CD4-positive, alpha-beta T cell (primary cell): ENCODE measurements at places on chromosomes 5 and 9. TPM values are rescaled to one million over a fixed set of nuclear protein-coding genes. Genes with fewer than 3 reads are reported as not detected.

- H3K4me3 ChIP-seq = no peak overlapping the region
- H3K4me1 ChIP-seq = no peaks in the 10 kb centered on the region
- no peak for DNase-seq
- no peaks in the 10 kb centered on the region for H3K27me3 ChIP-seq
Measured at GRCh38 chr5:89930591-89931392, 478.8 kb downstream of the CETN3 start.

NOL8 gene
- total RNA-seq = 65.7 TPM

- no peaks in the 10 kb centered on the region for H3K36me3 ChIP-seq
- no peak for DNase-seq
- no peaks in the 10 kb centered on the region for H3K27me3 ChIP-seq
- no peak overlapping the region for H3K27ac ChIP-seq
- no peaks in the 10 kb centered on the region for H3K4me1 ChIP-seq
Measured at GRCh38 chr9:134983074-134983473, 65.4 kb upstream of the FCN1 start.

DNA sequence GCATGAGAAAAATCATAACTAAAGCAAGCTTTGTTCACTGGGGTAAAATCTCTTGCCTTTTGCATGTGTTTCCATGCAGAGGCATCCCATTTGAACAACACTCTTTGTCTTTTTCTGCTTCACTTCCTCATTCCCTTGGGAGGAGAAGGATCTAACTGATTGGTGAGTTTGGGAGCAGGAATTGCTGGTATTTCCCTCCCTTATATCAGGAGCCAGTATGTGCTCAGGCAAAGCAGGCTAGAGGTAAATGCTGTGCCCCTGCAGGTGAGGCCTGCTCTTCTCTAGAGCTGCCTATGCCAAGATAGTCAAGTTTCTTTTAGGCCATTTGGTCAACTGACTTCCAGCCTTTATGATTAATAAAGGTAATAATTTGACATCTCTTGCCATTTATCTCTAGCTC, 179.9 kb downstream of the COX7C start:
- H3K27me3 ChIP-seq = no peaks in the 10 kb centered on the region
- H3K4me1 ChIP-seq = no peaks in the 10 kb centered on the region
- H3K36me3 ChIP-seq = no peaks in the 10 kb centered on the region
- no peak for DNase-seq
- H3K27ac ChIP-seq = no peak overlapping the region
- no peak overlapping the region for H3K4me3 ChIP-seq

GRCh38 chr5:3214838-3215374, 380.7 kb upstream of the IRX1 start:
- H3K4me3 ChIP-seq = no peak overlapping the region
- H3K27me3 ChIP-seq = no peaks in the 10 kb centered on the region
- H3K4me1 ChIP-seq = no peaks in the 10 kb centered on the region

NR5A1 gene
- total RNA-seq = not detected

DNA sequence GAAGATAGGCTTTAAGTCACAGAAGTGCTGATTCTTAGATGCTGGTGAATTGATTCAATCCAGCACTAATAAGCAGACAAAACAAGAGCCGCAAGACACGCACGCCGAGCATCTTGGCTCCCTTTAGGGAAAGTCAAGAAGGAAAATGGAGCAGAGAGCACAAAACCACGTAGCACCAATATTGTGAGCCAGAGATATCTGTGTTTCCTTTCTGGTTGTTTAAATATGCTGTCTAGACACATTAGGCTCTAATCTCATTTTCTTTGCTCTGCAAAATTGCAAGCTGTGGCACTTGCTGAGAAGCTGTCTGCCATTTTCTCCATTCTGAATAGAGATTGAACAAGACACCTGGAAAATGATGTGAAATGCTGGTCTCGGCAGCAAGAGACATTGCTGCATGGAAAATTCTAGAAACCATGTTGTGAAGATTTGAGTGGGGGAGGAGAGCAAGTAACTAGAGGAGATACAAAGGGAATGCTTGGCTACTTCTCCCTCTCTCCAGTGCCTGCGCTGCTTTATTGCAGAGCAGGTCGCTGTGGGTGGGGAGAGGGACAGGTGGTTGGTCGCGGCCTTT, 336.3 kb downstream of the MED10 start:
- peaks cover 2% of the 10 kb centered on the region for H3K27me3 ChIP-seq
- H3K4me1 ChIP-seq = no peaks in the 10 kb centered on the region
- H3K36me3 ChIP-seq = no peaks in the 10 kb centered on the region
- H3K4me3 ChIP-seq = no peak overlapping the region
- H3K27ac ChIP-seq = no peak overlapping the region
- DNase-seq = no peak

DNA sequence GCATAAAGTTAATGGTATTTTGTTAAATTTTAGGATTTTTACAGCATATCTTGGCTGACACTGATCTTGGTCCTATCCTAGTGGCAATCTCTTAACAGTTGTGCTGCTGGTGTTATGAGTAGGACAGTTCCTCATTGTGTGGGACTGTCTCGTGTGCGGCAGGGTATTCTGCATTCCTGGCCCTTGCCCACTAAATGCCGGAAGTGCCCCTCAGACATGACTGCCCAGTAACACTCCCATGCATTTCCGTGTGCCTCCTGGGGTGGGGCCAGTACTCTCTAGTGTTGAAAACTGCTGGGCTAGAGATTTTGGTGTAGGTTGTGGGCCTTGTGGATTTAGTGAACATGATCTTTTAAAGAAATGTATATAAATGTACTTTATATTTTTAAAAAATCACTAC, 227.1 kb upstream of the DMRT1 start:
- H3K4me1 ChIP-seq = no peaks in the 10 kb centered on the region
- H3K27ac ChIP-seq = no peak overlapping the region
- H3K4me3 ChIP-seq = no peak overlapping the region
- DNase-seq = no peak
- no peaks in the 10 kb centered on the region for H3K27me3 ChIP-seq

GARIN3 gene
- total RNA-seq = not detected

GRCh38 chr9:37082214-37082765, 38.1 kb upstream of the ZCCHC7 start:
- peaks cover 18% of the 10 kb centered on the region for H3K36me3 ChIP-seq
- H3K4me1 ChIP-seq = peaks cover 19% of the 10 kb centered on the region
- DNase-seq = no peak
- H3K27ac ChIP-seq = no peak overlapping the region
- H3K4me3 ChIP-seq = no peak overlapping the region

RANBP17 gene
- not detected for total RNA-seq

- no peak for DNase-seq
- H3K36me3 ChIP-seq = no peaks in the 10 kb centered on the region
- no peak overlapping the region for H3K4me3 ChIP-seq
- H3K27ac ChIP-seq = no peak overlapping the region
Measured at GRCh38 chr5:3701694-3702093, 106.1 kb downstream of the IRX1 start.

DNA sequence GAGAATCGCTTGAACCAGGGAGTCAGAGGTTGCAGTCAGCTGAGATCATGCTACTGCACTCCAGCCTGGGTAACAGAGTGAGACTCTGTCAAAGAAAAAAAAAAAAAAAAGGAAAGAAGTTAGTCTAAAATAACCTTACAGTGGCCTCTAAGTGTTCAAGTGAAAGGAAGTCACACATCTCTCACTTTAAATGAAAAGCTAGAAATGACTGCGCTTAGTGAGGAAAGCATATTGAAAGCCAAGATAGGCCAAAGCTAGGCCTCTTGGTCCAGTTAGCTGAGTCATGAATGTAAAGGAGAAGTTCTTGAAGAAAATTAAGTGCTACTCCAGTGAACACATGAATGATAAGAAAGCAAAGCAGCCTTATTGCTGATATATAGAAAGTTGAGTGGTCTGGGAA, 38.1 kb downstream of the ITGA1 start:
- no peaks in the 10 kb centered on the region for H3K36me3 ChIP-seq
- no peaks in the 10 kb centered on the region for H3K27me3 ChIP-seq
- DNase-seq = no peak
- no peak overlapping the region for H3K4me3 ChIP-seq
- no peak overlapping the region for H3K27ac ChIP-seq

TXNDC8 gene
- not detected for total RNA-seq

DNA sequence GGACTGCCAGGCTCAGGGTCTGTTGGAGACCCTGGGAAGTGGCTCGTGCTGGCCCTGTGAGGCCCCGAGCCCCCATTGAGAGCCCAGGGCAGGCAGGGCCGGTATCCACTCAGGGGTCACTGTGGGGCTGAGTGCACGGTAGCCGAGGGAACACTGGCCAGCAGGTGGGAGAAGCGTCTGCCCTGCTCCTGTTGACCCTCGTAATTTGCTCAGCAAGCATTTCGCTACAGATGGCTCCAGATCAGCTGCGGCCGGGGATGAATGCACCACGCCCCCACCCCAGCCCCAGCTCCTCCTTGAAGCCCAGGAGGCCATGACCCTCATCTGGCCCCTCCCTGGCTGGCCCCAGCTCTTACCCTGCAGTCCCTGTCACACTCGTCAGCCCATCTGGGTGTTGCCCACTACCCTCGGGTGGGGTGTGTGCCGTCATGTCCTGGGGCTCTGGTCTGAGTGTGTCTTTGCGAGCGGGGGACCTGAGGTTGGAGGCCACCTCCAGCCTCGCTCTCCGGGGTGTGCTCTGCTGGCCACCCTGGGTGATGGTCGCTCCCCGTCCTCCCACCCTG, 6.1 kb upstream of the NRARP start:
- DNase-seq = no peak
- no peak overlapping the region for H3K4me3 ChIP-seq
- no peak overlapping the region for H3K27ac ChIP-seq
- H3K36me3 ChIP-seq = no peaks in the 10 kb centered on the region

FLT4 gene
- 2.3 TPM for total RNA-seq

- H3K4me3 ChIP-seq = no peak overlapping the region
- DNase-seq = no peak
- no peaks in the 10 kb centered on the region for H3K27me3 ChIP-seq
Measured at GRCh38 chr5:108278285-108279240, 103.3 kb downstream of the FBXL17 start.

GRCh38 chr5:144710637-144711036, 540.0 kb downstream of the KCTD16 start:
- H3K4me1 ChIP-seq = no peaks in the 10 kb centered on the region
- DNase-seq = no peak
- no peak overlapping the region for H3K4me3 ChIP-seq
- H3K36me3 ChIP-seq = no peaks in the 10 kb centered on the region
- no peaks in the 10 kb centered on the region for H3K27me3 ChIP-seq

DNA sequence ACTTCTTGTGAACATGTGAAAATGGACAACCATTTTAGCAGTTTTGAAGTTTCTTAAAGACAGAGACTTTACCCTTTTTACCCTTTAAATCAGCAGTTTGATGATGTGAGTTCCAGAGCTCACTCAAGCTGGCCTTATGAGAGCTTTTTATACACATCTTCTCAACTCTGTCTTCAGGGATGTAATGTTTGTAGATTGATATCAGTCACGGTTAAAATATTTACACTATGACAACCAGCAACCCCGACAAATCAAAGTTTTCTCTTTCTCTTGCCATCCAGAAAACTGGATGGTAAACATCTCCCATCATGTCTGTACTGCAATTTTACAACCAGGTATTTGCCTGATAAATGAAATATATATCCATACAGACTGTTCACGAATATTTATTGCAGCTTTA, 233.4 kb upstream of the ST8SIA4 start:
- no peak for DNase-seq
- no peak overlapping the region for H3K4me3 ChIP-seq
- H3K36me3 ChIP-seq = no peaks in the 10 kb centered on the region
- no peak overlapping the region for H3K27ac ChIP-seq
- no peaks in the 10 kb centered on the region for H3K27me3 ChIP-seq

DNA sequence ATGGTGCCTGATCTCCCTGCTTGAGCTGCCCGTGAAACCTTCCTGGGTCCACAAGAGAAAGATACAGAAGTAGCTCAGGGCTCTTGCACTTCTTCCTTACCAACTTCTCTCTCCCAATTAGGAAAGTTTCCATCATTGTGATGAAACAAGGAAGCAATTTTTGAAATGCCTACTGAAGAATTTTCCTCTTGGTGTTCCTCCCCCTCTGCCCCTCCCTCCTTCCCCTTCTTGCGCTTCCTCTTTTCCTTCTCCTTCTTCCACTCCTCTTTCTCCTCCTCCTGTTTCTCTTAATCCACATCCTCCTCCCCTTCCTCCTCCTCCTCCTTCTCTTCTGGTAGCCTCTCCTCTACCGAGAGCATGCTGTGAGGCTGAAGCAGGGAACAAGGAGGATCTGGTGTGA, 36.3 kb upstream of the OTULINL start:
- peaks cover 3% of the 10 kb centered on the region for H3K27me3 ChIP-seq
- no peak overlapping the region for H3K27ac ChIP-seq
- DNase-seq = no peak
- no peaks in the 10 kb centered on the region for H3K36me3 ChIP-seq

DNA sequence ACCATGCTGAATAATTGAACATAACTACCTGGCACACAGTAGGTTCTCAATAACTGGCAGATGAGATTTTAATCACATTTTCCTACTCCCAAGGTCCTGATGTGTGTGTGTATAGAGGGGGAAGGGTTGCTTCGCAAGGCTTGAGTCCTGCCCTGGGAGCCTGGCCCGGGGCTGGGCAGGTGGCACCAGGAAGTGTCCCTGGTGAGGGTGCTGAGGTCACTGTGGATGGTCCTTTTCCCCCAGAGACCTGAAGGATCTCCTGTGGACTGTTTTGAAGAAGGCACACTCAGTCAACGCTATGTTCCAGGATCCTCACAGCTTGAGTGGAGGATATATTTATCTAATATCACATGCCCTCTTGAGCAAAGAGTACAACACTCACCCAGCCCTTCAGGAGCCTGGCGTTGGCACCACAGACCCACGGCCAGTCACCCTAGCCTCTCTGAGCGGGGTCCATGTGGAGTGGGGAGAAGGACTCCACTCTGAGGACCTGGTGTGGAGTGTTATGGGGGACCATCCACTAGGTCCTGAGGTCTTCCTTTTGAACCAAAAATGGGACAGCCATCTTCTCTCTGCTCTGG, 177.8 kb downstream of the GABBR2 start:
- H3K36me3 ChIP-seq = no peaks in the 10 kb centered on the region
- no peak overlapping the region for H3K27ac ChIP-seq
- no peaks in the 10 kb centered on the region for H3K27me3 ChIP-seq
- no peaks in the 10 kb centered on the region for H3K4me1 ChIP-seq

DNA sequence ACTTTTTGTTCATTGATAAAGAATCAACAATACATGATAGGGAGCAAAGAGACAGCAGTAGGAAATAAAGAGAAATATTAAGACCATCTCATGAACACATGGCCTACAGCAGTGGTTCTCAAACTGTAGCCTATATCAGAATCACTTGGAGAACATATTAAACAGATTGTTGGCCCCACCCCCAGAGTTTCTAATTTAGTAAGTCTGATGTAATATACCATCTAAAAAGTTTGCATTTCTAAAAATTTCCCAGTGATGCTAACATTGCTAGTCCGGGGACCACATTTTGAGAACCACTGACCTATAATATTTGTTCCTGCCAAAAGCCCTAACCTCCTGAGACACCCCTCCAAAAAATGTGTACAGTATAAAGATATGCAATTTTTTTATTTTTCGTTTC, 306.2 kb upstream of the NREP start:
- H3K27me3 ChIP-seq = peaks cover 4% of the 10 kb centered on the region
- DNase-seq = no peak
- no peak overlapping the region for H3K27ac ChIP-seq
- H3K36me3 ChIP-seq = no peaks in the 10 kb centered on the region

HTR4 gene
- total RNA-seq = not detected

- no peak for DNase-seq
- no peak overlapping the region for H3K4me3 ChIP-seq
- H3K36me3 ChIP-seq = no peaks in the 10 kb centered on the region
- no peaks in the 10 kb centered on the region for H3K27me3 ChIP-seq
- no peak overlapping the region for H3K27ac ChIP-seq
Measured at GRCh38 chr9:134483361-134484184, 157.3 kb downstream of the RXRA start.

ENTREP1 gene
- total RNA-seq = 0.14 TPM
